Activated CD4-positive, alpha-beta T cell treated with anti-CD3 and anti-CD28 coated beads, Interleukin-10, Interleukin-2, amounts not matched to agents 100 ng/mL and 50 ng/mL, durations not matched to agents 16 hours and 8 hours (primary cell): ENCODE measurements at places on chromosomes 12 and 14.

DNA sequence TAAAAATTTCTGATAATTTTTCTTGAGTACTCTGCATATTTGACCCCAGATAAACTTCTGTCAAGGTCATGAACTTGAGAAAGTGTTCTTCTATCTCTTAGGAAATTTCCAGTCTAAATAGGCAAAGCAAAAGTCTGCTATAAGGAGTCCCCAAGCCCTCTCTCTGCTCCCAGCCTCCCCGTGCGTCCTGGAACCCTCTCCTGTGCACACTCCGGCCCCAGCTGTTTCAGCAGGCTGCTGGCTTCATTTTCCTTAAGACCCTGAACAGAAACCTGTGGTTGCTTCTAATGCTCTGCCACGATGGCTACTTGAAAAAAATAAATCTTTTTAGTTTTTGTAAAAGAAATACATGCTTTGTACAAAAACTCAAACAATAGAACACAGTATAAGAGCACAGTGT, 14.7 kb downstream of the KRT2 start:
- DNase-seq: no peak

DNA sequence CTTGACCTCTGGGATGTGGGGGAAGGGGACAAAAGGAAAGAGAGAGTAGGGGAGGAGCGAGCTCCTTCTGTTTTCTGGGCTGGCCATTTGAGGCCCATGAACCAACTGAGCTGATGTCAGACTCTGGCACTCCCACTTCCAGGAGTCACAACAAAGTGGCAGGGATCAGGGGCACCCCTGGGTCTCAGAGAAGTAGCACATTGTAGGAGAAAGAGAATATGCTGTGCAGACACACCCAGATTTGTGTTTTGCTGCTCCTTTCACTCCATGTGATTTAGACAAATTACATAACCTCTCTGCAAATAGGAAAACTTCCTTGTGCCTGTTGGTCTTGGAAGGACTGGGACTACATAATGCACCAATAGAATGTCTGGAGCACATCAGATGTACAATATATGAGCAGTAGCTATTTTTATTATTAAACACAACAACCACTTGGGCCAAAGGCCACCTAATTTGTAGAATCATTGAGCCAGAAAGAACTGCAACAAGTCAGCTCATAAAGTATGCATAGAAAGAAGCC, 265.5 kb downstream of the ZFP36L1 start:
- DNase-seq: no peak

DNA sequence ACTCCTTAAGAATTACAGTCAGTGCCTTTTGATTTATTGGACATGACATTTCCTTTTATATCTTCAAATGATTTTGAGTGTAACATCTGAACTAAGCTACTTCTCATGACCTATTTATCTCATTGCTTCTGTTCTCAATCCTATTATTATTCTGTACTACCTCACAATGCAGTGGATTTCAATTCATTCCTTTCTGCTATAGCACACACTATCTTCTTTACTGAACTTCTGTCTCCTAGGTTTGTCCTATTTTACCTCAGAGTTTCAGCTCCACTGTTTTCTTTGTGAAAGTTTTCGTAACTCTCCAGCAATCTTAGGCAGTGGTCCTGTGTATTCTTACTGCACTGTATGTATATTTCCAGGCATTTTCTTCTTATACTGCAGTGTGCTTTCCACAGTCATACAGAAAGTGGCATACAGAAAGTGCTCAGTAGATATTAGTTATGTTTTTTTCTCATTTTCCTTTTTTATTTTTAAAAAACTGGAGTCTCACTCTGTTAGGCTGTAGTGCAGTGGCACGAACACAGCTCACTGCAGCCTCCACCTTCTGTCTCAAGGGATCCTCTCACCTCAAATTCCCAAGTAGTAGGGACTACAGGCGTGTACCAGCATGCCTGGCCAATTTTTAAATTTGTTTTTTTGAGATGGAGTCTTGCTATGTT, 368.6 kb upstream of the RGS6 start:
- DNase-seq: no peak

DNA sequence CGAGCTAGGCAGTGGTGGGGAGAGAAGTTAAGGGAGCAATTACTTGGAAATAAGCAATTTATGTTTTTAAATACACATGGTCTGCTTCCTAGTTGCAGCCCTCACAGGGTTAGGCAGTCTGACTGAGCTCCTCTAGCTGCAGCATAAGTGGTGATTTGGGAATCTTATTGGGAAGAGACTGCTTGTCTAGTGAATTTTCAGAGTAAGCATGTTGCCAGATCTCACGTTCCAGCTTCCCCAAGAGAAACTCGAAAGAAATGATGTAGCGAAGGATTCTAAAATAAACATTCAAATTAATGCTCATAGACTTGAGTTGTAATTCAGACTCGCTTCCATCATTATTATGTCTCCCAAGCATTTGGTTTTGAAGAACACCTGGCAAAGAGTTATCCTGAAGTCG, 440.2 kb downstream of the ATP23 start:
- DNase-seq: no peak

DNA sequence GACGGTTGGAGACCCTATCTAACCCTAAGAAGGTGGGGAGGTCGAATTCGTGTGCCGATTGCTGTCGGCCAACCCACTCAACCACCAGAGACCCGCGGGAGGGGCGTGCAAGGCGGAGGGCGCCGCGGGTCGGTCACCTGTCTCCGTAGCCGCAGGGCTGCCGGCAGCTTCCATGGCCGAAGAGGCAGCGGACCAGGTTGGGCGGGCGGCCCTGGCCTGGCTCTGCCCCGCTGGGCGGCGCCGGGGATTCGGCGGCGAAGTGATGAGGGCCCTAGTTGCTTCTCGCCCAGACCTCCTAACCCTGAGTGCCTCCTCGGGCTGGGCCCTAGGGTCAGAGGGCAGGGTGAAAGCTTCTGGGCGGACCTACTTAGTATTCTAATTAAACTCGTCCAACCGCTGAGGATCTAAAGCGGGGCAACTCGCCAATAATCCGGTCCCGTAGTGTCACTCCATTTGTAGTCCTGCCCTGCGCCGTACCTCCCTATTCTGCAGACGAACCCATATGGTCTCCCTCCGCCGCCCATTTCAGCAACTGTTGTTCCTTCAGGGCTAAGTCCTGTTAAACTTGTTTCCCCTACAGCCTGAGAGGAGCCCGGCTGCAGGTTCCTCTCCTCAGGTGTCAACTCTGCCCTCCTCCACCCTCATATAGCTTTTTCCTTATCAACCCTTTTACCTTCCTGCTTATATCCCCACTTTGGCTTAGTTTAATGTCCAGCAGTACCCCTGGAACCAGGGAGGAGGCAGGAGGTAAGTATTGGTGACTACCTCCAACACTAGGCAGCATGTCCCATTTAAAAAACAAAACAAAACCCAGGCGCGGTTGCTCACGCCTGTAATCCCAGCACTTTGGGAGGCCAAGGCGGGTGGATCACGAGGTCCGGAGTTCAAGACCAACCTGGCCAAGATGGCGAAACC, at the start of gene PYM1:
Gene PYM1, minus strand, starts transcription at position 307 of the 915 bp plus-strand sequence. Its CDS starts 133 bp downstream, at position 174.
- DNase-seq: peak; percentile 93

DNA sequence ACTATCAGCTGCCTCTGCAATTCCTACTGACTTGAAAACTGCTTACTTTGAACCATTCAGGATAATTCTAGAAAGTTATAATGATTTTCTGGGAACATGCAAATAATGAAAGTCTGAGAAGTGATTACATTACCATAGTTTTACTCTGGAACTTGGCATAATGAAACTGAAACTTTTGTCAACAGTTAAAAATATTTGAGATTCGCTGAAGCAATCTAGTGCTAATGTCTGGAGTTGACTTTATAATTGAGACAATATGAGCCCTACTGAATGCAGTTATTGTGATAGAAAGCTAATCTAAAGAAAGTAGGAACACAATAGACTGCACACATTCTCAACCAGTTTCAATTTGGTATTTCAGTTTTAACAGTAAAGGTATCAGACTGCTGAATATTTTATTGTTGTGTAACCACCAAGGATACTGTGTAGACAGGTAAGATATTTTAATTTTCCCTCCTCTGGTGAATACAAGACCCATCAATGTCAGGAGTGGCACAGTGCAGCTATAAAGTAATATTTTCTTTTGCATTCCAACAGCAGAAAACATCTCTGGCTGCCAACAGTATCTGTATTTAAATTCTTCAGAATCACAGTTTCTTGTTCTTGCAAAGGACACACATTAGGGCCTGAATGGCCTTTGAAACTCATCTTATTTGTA, 483.5 kb downstream of the ATP23 start:
- peak; percentile 52 for DNase-seq

DNA sequence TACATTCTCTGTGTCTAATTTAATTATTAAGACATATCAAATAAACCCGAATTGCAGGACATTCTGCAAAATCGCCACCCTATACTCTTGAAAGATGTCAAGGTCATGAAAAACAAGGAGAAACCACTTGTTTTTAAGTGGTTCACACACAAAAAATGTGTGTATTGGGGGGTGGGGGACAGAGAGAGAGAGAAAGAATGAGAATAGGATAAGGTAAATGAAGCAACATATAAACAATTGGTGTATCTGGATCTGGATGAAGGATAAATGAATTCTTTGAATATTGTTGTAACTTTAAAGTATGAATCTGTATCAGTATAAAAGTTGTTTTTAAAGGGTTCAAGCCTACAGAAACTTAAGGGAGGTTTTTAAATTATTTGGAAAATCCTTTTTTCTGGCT, 72.1 kb downstream of the ARID2 start:
- DNase-seq: no peak

DNA sequence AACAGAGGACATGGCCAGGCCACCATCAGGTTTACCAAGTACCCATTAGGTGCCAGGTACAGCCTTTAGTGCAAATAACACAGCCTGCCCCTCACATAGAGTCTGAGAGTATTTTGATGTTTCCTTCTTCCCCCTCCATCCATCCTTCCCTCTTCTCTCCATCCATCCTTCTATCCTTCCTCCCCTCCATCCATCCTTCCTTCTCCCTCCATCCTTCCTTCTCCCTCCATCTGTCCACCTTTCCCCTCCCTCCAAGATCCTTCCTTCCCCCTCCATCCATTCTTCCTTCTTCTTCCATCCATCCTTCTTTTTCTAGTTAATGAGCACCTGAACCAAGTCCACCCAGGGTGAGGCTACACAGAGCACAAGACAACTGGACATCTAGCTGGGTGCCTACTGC, 39.8 kb downstream of the ITPK1 start:
- DNase-seq: no peak

- DNase-seq: no peak
Measured at GRCh38 chr12:92242907-92243306, 97.3 kb upstream of the BTG1 start.

- no peak for DNase-seq
Measured at GRCh38 chr14:69693801-69694729, 72.9 kb upstream of the SRSF5 start.

GRCh38 chr14:24368212-24368561, 203 bp downstream of the NFATC4 start:
- DNase-seq: no peak

GRCh38 chr14:47060050-47060449, 408.5 kb upstream of the RPL10L start:
- no peak for DNase-seq

GRCh38 chr14:20627346-20628027, 14.0 kb downstream of the OR6S1 start:
- DNase-seq: no peak

DNA sequence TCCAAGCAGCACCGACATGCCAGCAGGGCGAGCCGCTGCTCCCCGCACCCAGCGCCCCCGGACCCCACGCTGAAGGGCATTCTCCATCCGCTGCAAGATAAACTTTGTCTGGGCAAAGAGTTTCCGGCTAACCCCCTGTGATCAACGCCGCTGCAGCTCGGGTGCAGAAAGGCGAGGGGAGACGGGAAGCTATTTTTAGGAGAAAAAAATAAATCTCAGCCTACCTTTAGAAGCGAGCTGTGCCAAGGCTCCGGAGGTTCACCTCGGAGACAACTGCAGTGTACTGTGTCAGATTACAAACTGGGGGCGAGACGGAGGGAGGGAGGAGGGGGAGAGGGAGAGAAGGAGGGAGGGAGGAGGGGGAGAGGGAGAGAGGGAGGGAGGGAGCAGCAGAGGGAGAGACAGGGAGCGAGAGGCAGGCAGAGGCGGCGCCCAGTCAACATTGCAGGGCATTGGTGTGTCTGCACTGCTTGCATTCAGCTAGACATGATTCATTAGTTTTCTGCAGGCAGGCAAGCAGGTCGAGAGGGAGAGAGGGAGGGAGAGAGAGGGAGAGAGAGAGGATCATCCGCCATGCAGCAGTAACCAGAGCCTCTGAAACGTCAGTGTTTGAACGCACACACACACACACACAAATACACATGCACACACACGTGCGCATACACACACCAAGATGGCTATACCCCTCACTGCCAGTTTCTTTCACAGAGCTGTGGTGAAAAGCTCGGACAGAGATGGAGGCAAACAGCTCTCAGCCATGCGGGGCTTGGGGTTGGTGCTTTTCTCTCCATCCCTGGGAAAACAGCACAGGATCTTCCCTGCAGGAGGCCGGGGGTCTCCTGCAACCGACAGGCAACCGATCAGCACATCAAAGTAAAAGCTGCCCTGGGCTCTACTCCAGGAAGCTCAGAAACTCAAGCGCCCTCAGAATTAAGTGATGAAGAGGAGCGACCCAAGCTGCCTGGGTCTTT, at the start of gene RIMBP2:
Gene RIMBP2, minus strand, starts transcription at position 302 of the 971 bp plus-strand sequence. CDS start 237,286 bp downstream, outside the sequence.
- no peak for DNase-seq

GRCh38 chr12:57609781-57610553, 1.3 kb upstream of the ARHGEF25 start:
- no peak for DNase-seq

DNA sequence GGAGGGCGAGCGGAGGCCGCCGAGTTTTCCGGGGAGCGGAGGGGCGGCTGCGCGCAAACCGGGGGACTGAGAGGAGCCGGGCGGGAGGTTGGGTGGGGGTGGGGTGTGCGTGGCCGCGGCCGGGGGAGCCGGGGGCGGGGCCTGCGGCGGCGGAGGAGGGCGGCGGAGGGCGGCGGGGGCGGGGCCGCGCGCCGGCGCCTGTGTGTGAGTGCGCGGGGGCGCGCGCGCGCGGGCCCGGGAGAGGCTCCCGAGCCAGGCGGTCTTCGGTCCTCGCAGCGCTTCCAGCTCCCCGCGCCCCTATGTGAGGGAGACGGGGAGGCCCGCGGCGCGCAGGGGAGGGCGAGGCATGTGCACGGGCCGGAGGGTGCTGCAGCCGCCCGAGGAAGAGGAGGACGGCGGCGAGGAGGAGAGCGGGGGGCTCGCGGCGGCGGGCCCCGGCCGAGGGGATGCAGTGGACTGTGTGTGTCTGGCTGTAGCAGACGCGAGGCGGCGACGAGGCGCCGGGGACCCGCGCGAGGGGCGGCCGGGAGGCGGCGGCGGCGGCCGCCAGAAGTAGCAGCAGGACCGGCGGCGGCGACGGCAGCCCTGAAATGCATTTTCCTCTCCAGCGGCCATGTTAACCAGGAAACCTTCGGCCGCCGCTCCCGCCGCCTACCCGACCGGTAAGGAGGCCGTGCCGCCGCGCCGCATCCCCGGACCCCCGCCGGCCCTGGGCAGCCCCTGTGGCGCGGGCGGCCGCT, at the start of gene DYRK2:
Gene DYRK2, plus strand, starts transcription at position 225 of the 740 bp plus-strand sequence. Its CDS starts 389 bp downstream, at position 614.
- peak; percentile 84 for DNase-seq

GRCh38 chr12:28107679-28108078, 82.6 kb upstream of the CCDC91 start:
- DNase-seq: no peak

DNA sequence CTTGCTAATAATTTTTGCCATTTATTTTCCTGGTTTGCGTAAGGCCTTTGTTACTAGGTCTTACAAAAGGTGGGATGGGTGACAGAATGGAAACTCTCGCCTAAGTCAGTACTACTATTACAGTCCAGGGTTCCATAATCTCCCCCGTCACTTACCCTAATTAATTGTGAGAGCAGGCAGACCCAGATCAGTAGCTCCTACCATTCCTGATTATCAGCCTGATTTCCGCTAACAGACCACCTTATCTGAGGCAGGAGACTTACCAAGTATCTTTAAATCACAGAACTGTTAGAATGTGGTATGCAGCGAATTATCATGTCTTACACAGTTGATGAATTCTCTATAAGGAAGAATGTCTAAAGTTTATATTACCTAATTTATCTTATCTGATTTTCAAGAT, 234.7 kb downstream of the FOXN3 start:
- DNase-seq: no peak

GRCh38 chr14:74415115-74415437, 10.9 kb downstream of the SYNDIG1L start:
- no peak for DNase-seq
